Heart right ventricle (tissue), 16 donors: ENCODE measurements at places on chromosomes 7 and 10. TPM values are rescaled to one million over a fixed set of nuclear protein-coding genes. Genes with fewer than 3 reads are reported as not detected.

STEAP4 gene
- total RNA-seq, result 5.7 TPM

FIGNL1 gene
- total RNA-seq, result 5.9 TPM

DNA sequence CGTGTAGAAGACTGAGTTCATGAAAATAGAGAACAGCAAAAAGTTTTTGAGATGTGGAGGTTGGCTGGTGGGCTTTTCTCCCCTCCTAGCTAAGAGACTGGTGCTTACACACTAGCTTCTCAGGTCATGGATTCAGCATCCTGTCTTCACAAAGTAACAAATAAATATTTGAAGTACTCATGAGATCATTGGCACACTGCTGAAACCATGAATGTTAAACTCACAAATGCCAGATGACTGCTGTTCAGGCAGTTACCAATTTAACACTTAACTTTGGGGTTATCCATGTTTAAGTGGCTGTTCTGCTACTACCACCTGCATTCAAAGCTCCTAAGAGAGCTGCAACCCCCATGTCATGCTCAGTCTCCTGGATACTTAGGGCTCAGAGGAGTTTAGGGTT lies 119.0 kb upstream of the BET1 start:
- no peak for DNase-seq

GRCh38 chr10:82310839-82311238 lies 435.8 kb downstream of the NRG3 start:
- DNase-seq, result no peak

DNA sequence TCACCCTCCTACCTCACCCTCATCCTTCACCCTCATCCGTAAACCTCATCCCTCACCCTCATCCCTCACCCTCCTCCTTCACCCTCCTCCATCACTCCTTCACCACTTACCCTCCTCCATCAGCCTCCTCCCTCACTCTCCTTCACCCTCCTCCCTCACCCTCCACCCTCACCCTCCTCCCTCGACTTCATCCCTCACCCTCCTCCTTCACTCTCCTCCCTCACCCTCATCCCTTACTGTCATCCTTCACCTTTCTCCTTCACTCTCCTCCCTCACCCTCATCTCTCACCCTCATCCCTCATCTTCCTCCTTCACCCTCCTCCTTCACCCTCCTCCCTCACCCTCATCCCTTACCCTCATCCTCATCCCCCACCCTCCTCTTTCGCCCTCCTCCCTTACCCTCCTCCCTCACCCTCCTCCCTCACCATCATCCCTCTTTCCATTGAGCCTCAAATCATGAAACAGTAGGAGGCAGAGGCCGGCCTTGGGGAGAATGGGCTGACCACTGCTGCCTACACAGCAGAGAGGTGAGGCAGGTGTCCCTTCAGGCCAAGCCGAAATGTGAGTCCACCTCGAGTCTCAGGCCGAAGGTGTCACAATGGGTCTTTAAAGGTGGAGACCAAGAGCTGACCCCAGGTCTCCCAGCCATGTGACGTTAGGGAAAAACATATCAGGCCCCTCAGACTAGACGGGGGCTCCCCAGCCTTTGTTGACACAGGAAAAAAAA lies 53.0 kb downstream of the PDGFA start:
- DNase-seq, result no peak

- DNase-seq, result peak; percentile 88
Observed at GRCh38 chr10:91632671-91633550, at the start of gene PPP1R3C. Gene PPP1R3C (minus strand): TSS chr10:91633071. CDS start chr10:91632969, 102 bp downstream.

DNA sequence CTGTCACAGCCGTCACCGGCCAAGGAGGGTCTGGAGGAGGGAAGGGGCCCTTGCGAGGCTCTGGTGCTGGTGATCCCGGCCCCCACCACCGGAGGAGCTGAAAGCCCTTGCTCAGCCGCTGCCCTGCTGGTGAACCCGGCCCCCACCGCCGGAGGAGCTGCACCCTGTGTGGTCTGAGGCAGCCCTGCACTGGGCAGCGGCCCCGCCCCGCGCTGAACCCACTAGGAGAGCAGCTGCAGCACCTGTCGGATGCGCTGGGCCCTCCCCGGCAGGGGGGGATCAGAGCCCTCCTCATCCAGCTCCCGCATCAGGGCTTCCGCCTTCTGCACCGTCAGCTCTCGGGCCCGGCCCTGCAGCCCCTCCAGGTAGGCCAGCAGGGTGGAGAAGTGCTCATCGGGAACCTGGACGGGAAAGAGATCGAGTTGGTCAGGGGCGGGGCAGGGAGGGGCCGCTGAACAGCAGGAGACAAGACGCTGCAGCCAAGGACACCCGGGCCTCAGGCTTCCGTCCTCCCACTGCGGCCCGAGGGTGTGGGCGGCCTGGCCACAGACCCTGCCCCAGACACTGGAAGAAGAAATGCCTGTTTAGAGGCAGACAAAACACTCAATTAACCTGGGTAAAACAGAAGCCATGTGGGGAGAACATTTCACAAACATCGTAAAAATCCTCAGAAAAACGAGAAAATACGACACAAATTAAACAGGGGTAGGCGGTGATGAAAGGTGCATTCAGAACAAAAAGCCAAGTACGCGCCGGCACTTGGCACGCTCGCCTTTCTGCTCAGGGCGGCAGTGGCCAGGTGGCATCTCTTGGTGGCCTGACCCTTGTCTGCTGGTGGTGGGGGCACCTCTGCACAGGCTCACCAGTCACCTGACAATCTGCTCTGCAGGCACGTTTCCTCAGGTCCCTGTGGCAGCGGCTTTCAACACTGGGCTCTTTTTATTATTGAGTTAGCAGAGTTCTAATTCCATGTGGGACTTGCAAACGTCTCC lies 14.7 kb downstream of the CYP2W1 start:
- no peak for DNase-seq

DNA sequence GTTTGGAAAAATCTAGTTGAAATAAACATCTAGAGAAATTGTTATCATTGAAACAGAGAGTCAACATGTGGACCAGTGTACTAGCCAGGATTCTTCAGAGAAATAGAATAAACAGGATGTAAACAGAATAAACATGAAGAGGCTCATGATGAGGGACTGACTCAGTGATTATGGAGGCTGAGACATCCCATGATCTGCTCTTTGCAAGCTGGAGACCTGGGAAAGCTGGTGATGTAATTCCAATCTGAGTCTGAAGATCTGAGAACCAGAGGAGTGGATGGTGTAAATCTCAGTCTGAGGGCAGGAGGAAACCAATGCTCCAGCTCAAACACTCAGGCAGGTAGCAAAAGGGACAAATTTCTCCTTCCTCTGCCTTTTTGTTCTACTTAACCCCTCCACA lies 62.9 kb upstream of the FAM180A start:
- no peak for DNase-seq

DNA sequence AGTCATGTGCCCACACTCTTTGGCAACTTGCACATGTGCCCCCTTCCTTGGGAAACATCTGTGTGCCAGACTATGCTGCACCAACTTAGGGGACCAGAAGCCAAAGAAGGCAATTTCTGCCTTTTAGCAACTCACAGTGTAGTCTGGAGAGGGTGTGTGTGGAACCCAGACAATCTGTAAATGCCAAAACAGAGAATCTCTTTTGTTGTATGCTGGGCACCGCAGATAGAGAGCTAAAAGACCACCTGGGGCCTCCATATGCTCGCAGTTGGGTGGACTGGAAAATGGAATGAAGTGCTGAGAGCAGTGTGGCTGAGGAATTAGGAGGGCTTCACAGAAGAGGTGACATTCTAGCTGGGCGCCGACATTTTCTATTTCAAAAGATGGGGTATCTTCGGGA lies 26.4 kb downstream of the UBTD1 start:
- no peak for DNase-seq

DNA sequence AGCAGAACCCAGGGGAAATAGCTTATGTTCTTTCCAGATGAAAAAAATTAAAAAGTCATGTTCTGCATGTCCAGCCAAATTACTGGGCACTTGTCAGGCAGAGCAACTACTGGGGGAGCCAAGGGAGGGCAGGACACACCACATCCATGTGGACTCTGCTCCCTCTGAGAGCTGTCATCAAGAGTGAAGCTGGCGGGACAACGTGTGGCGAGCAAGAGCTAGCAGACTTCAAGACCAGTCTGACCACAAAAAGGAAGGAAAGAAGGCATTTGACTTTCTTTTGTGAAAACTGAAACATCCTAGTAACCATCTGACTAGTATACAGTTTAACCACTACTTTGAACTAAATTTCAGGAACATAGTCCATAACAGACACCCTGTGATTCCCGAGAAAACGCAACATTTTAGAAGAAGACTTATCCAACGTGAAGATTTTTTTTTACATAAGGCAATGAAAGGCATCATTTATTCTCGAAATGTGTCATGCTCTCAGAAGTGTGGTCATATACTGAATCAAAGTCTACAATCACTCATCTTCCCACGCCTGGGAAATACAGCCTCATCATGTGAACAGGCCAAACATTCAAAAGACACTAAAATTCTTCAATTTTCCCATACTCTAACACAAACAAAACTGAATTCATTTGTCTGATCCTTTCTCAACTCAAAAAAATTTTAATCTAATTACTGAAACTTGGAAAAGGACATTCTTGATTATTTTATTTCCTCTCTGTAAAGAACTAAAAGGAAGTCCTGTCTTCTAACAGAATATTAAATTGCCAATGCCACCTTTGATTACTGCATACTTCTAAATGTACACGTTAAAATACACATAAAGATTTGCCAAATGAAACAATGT lies 15.5 kb downstream of the CYTH3 start:
- DNase-seq, result peak; percentile 62
